ENCODE measurements at places on chromosomes 3 and 15. TPM values are rescaled to one million over a fixed set of nuclear protein-coding genes. Genes with fewer than 3 reads are reported as not detected.

DNA sequence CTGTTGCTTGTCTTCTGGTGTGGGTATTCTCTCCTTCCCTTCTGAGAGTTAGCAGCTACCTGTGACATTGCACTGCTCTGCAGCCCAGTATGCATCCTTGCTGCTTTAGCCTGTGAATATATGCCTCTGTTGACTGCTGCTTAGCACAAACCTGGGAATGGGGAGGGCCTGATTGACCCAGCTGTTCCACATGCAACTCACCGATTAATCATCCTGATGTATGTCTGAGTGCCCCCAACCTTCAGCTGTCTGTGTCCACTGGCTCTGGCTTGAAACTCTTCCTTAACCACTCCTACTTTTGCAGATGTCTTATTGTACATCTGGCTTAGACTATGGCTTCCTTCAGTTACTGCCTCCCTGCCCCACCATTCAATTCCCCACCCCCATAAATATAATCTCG lies 119.1 kb downstream of the RASA2 start:
- H3K27ac ChIP-seq: no peak overlapping the region
- no peak for DNase-seq
- no peak overlapping the region for H3K4me3 ChIP-seq
- no peaks in the 10 kb centered on the region for H3K4me1 ChIP-seq

GRCh38 chr3:150543531-150543930 lies 2.8 kb downstream of the SERP1 start:
- no peaks in the 10 kb centered on the region for H3K27me3 ChIP-seq
- no peak overlapping the region for H3K4me3 ChIP-seq
- peaks cover 56% of the 10 kb centered on the region for H3K4me1 ChIP-seq
- H3K36me3 ChIP-seq: peaks cover 10% of the 10 kb centered on the region
- H3K27ac ChIP-seq: no peak overlapping the region
- DNase-seq: no peak

COL7A1 gene
- total RNA-seq: 1.9 TPM

DAZL gene
- not detected for total RNA-seq

MUC20 gene
- total RNA-seq: 12.5 TPM
